Ecto neural progenitor cell (in vitro differentiated cells): ENCODE measurements at places on chromosomes 7 and 10.

GRCh38 chr7:3957472-3958108, 656.5 kb downstream of the SDK1 start:
- no peak for DNase-seq

GRCh38 chr7:74619235-74619860, 38.2 kb upstream of the GTF2I start:
- DNase-seq: peak; percentile 49

DNA sequence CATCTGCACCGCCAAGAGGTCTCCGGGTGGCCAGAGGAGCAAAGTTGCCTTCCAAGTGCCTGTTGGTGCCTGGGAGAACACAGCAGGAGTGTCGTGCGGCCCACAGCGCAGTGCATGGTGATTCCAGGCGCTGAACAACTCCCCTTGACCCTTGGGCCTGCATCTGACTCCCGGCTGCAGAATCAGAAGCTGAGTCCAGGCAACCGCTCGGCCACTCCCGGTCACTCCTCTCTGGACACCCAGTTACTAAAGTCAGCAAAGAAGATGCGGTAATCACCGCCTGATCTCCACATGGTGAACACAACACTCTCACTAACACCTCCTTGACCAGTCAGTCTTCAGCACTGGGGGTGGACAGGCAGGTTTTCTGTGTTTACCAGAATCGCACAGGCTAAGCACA, 35.5 kb downstream of the SCD start:
- no peak for DNase-seq

GRCh38 chr10:22589851-22590514, 124.4 kb downstream of the PIP4K2A start:
- no peak for DNase-seq

DNA sequence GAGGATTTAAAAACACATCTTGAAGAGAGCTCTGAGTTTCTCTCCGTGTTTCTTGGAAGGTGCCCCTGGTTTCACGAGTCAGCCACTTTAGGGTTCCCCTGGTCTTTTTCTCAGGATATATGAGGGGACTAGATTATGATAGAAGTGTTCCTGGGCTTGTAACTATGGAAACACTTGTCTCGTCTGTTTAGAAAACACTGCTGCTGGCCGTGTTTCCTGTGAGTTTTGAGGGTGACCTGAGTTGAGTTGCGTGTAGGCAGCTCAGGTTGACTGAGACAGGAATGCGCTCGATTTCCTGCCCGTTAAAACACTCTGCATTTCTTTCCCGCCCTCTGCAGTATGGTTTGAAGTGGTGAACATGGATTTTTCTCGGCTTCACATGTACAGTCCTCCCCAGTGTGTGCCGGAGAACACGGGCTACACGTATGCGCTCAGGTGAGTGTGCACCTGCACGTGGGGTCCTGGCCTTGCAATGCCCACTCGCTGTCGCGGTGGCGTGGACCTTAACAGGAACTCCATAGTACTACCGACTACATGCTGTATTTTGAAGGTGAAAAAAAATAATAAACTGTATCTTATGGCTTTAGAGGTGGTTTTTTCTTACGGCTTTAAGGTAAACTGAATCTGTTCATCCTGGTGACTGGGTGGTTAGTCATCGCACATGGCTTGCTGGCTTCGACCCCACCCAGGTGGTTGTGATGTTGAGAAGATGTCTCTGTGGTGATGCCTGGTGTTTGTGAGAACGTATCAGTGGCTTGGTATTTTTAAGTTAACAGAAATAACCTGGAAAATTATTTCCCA, at the start of gene SUN1:
Gene SUN1 (plus strand): TSS at position 310 of the 801 bp plus-strand sequence. CDS start 49 bp downstream, at position 359.
- no peak for DNase-seq

DNA sequence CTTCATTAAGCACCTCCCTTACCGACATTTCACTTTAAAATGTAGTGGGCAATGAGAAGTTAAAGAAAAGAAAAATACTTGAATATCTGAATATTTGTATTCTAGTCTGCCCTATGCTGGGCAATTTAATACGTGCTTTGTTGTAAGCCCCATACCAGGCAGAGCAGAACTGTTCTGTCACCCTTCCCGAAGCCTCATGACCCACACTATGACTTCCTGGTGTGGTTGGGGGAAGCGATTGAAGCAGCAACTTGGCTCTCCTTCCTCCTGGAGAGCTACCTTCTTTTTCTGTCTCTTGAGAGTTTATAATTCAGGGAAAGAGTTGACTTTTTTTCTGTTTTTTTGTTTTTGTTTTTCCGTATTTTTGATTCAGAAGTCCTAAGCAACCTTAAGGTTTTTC, 243.7 kb downstream of the INHBA start:
- DNase-seq: no peak

- DNase-seq: no peak
Measured at GRCh38 chr7:101590663-101591435, 38.2 kb downstream of the MYL10 start.

GRCh38 chr10:61477451-61477850, 24.3 kb upstream of the TMEM26 start:
- DNase-seq: no peak

- no peak for DNase-seq
Measured at GRCh38 chr10:24854256-24854655, 98.2 kb downstream of the PRTFDC1 start.

DNA sequence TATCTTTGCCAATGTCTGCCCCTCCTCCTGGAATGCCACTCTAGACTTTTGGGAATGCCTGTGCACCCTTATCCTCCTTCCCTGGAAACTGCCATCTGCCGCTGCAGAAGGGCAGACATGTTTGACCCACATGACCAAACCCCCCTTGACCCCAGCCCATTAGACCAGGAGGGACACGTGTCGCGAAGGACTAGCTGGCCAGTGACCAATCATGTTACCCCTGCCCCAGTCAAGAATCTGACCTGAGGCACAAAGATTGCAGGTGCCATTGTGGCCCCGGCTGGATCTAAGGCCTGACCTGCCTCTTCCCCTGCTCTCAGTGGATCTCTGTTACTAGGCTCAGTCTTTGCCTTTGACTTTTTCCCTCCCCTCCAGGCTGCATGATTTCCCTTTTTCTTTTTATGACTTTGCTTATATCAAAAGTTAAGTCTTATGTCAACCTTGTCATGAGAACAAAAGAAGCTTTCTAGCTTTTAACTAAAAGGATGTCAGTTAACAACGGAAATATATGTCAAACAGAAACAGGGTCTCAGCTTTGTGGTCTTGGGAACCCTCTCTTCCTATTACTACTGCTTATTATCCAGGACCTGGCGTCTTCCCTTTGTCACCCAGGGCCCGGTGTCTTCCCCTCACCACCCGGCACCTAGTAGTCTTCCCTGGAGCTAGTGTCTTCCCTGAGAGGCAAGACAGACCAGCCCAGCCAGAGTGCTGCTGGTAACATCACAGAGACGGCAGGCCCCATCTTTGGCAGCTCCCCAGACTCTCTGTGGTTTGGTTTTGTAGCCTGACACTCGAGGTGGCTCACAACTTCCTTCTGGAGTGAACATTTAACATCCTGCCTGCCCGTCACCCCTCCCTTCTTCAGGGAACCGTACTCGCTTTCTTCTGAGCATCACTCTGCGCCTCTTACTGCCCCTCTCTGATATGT, 24.4 kb upstream of the PPIF start:
- no peak for DNase-seq

DNA sequence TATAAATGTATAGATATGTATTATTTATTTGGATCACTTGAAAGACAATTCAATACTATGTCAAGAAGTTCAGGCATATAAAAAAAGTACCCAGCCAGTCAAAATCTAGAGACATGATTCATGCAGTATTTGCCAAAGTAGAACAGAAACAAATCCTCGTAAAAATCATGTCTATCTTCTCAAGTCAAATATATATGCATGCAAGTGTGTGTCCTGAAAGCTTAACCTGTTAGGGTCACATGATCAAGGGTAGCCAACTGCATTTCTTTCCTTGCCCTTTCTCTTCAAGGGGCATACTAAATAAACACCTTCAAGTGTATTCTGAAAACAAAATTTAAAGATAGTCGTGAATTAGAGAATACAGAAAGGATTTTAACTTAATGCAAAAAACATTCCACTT, 107.0 kb downstream of the HIBADH start:
- DNase-seq: no peak

DNA sequence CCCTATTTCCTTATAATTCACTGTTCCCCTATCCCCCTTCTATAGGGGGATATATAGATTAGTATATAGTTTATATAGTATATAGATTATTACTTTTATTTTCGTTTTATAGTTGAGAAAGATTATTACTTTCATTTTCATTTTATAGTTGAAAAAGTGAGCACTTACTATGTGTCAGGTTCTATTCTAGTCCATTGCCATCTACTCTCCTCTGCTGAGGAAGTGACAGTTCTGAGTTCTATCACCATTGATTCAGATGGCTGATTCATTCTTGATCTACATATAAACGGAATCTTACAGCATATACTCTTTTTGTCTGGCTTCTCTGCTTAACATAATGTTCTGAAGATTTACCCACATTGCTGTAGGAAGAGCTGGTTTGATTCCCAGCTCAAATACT, 20.7 kb upstream of the CAV2 start:
- no peak for DNase-seq

DNA sequence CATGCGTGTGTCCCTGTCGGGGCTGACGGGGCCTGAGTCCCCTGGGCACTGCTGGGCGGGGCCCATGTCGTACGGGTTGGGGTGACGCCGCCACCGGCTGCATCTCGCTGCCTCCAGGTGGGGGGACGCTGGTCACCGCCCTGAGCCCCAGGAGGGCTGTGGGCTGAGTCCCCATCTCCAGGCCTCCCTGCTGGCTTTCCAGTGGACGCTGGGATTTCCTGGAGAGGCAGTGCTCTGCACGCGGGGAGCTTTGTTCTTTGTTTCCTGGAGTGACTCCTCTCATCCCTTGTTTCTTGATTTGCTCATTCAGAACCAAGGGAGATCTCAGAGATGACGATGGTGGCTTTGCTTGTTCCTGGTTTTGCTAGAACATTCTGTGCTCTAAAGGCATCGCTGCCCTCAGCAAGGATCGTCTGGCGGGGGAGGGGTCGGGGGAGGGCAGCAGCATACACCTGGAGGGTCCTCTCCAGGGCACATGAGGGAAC, 21.0 kb downstream of the PWWP2B start:
- no peak for DNase-seq

- no peak for DNase-seq
Measured at GRCh38 chr7:96686305-96686704, 23.3 kb downstream of the SEM1 start.

DNA sequence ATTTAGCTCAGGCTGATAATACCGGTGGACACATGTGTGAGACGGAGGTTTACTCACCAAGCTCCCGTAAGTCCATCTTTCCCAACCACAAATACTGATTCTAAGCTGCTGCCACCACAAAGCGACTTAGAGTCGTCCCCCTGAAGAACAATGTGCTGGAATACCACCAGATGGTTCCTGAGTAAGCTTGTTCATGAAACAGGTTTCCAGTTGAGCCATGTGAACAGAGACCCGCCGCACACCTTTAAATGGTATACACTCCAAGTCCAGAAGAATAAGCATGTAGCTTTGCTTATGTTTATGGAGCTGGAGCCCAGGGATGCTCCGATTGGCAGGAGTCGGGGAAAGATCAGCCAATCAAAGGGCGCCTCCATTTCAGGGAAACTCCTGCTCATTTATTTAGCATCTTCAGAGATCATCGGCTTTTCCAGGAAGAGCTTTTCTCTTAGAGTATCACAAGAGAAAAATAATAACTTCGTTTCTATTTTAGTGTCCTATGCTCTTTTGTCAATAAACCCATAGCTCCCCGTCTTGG, 261.6 kb upstream of the AOAH start:
- no peak for DNase-seq

DNA sequence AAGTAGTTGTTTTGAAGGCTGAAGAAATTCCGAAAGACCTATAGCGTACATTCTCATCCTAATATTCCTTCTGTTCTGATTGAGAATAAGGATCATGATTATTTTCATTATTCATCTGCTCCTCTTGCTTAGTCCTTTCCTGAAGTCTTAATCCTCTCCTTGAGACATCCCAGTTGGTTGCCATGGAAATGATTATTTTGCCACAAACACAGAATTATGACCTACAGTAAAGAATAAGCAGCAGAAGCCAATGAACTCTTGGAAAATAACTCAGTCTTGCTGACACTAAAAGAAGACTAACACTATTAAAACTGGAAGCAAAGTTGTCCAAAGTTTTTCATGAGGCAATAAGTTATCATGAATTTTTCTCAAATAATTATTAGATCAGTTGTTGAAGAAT, 47.8 kb upstream of the JAZF1 start:
- DNase-seq: no peak

- DNase-seq: no peak
Measured at GRCh38 chr7:147279514-147279913, 1162.9 kb downstream of the CNTNAP2 start.

DNA sequence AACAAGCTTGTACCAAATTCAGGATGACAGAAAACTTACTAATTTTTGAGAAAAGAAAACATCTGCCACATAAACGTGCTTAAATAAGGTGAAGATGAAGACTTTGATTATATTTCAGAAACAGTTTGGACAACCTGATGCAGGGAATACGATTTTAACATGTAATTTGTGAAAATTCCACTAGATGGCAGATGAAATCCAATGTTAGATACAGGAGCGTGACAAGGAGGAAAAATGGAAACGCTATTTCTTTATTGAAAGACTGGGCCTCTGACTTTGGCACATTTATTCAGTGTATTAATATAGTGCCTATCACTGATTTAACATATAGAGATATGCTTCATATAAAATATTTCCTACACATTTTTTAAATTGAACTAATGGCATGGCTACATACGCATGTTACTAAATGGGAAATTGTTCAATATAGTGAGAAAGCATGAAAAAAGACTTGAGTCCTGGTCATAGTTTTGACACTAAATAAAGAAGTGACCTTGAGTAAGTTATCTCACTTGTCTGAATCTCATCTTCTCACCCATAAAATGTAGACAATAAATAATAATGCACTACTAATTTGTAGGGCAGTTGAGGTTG, 60.7 kb downstream of the CD36 start:
- DNase-seq: no peak

- DNase-seq: no peak
Measured at GRCh38 chr7:71776726-71777125, 635.4 kb downstream of the CALN1 start.

DNA sequence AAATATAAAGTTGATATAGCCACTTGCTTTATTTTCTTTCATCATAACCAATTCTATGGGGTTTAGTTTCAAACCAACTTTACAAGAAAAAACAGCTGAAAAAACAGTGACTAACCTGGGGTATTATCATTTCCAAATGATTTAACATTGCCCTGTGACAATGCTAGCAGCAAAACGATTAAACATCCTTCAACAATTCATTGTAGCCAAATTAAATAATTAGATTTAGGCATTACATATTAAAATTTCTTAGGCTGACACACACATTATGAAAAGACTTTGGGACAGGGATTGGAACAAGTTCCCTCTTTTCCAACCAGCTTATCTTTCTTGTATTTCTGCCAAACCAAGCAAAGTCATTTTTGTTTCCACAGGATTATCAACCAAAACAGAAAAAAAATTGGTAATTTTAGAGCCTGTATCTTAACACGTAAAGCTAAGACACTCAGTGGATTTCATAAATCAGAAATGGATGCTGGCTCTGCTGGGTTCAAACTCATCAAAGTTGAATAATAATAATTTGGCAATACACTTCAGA, 84.0 kb downstream of the SEMA3D start:
- DNase-seq: no peak
